ENCODE measurements at places on chromosomes 3 and 15.

DNA sequence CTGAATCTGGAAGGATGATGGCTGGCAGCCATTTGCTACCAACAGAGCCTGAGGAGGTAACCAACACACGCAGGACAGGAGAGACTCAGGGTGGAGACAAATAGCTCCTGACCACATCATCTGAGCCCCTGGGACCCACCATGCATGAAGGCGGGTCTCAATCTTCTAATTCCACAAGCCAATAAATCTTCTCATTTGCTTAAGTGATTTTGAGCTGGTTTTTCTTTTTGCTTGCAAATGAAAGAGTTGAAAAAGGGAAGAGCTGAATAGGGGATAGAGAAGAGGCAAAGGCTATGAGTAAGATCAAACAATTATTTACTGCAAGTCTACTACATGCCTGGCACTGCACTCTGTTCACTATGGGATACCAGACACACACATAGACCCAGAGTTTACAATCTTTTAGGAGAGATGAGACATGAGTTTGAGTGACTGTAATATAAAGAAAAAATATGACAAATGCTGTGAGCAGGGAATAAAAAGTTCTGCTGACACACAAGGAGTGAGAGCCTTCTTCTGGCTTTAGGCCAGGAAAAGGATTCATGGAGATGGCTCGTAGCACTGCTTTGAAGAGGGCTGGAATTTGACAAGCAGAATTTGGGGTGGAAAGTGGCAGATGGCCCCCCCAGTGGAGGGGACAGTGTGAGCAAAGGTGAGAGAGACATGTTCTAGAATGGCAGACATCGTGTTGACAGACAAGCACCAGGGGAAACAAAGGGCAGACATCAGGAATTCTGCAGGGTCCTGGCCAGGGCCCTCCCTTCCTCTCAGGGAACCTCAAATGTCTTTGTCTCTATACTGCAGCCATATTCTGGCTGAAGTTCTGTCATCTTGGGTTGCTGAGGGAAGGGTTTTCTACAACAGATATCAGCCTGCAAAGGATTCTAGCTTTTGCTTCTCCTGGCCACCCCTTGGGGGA lies 69.8 kb upstream of the WNT5A start:
- no peak for DNase-seq

- no peak for DNase-seq
Observed at GRCh38 chr3:50359760-50360110, 414 bp upstream of the TMEM115 start.

DNA sequence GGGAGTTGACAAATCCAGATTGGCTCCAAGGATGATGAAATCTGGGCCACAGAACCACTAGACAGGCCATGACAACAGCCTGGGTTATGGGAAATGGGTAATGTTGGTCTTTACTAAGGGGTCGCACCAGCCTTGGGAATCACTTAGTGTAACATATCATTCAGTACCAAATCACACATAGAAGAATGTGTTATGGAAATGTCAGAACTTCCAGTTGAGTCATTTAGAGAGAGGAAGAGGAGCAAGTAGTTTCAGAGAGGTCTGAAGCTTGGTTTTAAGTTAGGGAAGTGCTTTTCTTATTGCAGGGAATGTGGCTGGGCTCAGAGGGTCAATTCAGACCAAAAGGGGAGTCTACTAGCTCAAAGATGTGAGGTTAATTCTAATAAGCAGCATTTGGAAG lies 241.6 kb upstream of the ZPLD1 start:
- no peak for DNase-seq

- DNase-seq = peak; percentile 65
Observed at GRCh38 chr15:72227192-72227586, 3.8 kb downstream of the PKM start.

DNA sequence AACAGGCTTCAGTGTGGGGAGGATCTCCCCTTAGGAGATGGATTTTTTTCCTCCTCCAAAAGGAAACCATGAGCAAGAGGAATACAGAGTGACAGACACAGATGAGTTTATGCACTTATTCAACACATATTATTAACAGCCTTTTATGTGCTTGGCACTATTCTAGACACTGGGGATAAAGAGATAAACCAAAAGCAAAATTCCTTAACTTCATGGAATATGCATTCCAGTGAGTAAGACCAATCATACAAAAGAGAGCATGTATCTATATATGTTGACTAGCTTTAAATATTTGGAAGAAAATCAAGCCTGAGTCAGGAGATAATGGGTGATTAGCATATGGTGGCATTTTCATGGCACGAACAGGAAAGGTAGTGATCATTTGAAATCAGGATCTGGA lies 284.4 kb upstream of the RASGRP1 start:
- DNase-seq = no peak

DNA sequence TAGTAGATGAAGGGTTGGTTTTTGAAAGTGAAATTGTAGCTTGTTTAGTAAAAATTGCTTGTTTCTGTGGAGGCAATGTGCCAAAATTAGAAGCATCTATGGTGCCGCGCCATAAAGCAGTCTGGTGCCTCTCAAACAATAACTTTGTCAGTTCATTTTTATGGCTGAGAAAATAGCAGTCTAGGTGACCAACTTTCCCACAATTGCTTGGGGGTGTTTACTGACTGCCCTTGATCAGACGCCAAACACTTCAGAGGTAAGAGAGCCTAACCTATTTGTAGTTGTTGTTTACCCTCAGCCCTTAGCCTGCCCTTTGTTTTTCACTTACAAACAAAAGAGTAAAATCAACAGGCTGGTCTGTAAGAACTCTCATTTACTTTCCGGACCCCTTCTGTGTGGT lies 174.5 kb downstream of the FNDC3B start:
- DNase-seq = no peak

GRCh38 chr3:49900491-49901153 lies 3.1 kb downstream of the MST1R start:
- DNase-seq = no peak

- DNase-seq = no peak
Observed at GRCh38 chr15:72099155-72099554, 18.8 kb downstream of the MYO9A start.

GRCh38 chr3:188303286-188303799 lies 149.4 kb downstream of the LPP start:
- no peak for DNase-seq

DNA sequence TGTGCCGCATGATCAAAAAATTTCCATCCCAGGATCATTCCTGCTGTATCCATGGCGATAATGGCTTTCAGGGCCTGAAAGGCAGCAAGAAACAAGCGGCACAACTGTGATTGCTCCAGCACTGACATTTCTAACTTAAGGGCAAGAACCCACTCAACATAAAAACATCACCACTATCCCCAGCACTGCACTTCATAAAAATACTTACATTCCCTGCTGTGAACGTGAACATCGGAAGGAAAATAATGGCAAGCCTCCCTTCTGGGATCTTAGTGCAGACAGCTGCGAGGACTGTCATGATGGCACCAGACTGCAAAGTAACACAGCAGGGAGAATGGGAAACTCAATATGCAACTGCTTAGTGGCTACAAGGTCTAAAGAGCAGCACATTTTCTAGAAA lies 8.1 kb upstream of the MAP6D1 start:
- no peak for DNase-seq

- DNase-seq = no peak
Observed at GRCh38 chr3:133479401-133479800, 79.5 kb downstream of the BFSP2 start.

DNA sequence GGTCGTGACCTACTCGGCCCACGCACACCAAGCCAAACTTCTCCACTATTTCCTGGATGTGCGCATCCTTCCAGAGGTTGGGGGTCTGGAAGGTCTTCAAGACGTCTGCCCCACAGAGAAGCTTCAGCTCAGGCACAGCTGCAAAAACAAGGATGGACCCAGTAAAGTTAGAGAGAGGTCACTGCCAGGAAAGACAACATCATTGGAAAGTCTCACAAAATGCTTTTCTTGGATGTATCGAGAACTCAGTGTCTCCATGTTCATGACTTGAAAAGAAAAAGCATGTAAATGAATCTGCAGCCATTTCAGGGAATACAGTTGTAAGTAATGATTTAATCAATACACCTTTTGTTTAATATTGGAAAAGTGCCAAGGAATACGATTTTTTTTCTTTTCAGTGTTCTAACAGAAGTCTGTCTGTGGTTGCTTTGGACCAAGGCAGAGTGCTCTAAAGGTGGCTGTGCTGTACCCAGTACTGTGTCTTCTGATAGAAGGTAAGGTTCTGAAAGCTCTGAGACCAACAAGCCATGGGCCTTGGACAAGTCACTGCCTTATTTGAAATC lies 21.8 kb upstream of the RBP1 start:
- no peak for DNase-seq

- DNase-seq = no peak
Observed at GRCh38 chr3:172973799-172974198, 167.2 kb downstream of the SPATA16 start.

DNA sequence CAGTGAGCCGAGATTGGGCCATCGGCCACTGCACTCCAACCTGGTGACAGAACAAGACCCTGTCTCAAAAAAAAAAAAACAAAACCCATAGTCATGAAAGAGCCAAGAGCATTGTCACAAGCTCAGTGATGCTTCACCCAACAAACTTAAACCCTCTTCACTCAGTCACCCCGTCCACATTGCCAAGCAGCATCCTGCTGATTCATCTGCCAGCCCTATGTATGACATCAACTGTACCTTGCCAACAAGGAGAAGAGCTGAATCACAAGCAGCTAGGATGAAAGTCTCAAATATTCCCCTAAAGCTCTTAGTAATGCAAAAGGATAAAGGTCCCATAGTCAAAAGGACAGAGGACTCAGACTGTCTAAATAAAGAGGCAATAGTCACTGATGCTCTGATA lies 90.0 kb downstream of the ANO10 start:
- no peak for DNase-seq

DNA sequence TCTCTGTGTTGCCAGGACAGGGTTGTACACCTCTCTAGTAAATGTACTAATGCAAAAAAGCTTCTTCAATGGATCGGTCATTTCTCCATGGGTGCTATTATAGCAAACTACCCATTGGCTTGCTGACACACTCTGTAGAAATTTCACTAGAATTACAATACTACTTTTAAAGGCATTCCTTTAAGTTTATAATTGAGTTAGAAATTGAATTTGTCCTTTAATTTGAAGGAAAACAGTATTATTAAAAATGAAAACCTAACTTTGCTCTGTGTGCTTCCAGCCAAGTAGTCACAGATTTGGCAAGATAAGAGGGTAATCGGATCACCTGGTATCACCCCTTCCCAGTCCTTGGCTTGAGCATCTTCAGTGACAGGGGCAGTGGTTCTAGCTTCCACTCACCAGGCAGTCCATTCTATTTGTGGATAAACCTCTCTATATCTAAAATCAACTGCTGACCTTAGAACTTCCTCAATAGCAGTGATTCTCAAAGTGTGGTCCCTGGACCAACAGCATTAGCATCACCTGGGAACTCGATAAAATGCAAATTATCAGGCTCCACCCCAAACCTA lies 93.2 kb downstream of the GHSR start:
- DNase-seq = no peak

DNA sequence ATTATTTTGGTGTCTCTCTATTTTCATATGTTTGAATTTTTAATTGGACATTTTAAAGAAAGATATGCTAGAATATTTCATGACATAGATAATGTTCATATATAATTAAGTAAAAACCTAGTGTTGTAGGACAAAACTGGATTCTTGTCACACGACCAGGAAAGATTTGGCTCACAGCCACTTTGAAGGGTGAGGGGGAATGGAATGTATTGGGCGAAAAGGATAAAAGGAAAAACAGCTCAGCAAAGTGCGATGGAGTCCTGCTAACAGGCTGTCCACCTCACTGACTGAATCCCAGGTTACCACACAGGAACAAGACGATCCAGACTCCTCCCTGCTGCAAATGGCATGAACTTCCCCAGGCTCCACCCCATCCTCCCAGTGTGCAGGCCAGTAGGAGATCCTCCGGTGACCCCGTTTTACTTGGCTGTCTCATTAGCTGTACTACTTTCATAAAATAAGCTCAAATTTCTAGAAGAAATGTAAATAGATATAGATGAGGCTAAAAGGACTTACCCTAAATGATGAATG lies 186.2 kb downstream of the CD47 start:
- DNase-seq = no peak

DNA sequence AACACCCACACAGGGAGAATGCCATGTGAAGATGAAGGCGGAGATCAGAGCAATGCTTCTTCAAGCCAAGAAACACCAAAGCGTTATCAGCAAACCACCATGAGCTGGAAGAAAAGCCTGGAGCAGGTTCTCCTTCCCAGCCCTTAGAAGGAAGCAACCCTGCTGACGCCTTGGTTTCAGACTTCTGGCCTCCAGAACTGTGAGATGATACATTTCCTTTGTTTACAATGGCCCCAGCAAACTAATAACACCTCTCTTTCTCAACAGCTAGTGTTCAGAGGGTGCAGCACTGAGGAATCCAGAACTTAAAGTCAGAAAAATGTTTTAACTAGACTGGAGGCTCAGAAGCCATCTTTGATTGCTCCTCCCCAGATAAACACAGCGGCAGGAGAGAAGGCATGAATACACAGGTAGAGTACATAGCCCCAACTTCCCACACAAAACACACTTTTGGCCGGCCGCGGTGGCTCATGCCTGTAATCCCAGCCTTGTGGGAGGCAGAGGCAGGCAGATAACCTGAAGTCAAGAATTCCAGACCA lies 132.4 kb upstream of the LPP start:
- DNase-seq = no peak

GRCh38 chr3:148604270-148605085 lies 93.2 kb upstream of the AGTR1 start:
- DNase-seq = no peak

- DNase-seq = no peak
Observed at GRCh38 chr3:25957026-25957425, 167.1 kb downstream of the OXSM start.

GRCh38 chr15:43317566-43318184 lies 12.7 kb downstream of the LCMT2 start:
- DNase-seq = no peak

DNA sequence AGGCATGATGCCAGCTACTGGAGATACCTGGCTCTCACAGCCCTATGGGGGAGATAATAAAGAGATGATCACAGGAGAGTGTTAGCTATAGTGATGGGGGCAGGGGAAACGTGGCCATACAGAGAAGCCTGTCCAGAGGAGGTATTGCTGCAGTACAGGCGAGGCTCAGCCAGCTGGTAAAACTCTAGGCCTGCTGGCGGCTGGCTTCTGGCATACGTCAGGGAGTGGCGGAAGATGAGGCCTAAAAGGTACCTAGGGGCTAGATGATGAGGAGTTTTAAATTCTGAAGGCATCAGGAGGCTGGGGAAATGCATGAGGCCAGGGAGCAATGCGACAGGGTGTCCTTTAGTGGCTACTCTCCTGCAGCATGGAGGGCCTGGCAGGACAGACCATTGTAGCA lies 110.7 kb downstream of the EEFSEC start:
- DNase-seq = no peak

GRCh38 chr3:59381282-59381681 lies 331.5 kb upstream of the CFAP20DC start:
- no peak for DNase-seq

- DNase-seq = peak; percentile 10
Observed at GRCh38 chr3:6779140-6779539, 81.8 kb upstream of the GRM7 start.

DNA sequence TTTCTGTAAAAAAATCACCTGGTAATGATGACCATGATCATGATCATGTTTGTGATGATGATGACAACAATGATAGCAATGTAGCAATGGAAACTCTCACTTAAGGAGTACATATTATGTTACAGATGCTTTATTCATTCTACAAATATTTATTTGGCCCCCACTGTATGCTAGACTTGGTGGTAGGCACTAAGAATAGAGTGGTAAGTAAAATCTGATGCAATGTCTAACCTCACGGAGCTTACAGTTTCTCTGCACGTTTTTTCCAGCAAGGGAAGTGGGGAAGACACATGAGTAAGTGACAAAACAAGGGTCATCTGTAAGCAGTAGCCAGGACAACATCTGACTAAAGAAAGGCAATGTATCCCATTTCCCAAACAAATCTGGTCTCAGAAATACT lies 199.4 kb upstream of the MRPL3 start:
- no peak for DNase-seq
